ENCODE measurements at places on chromosomes 11 and 22. TPM values are rescaled to one million over a fixed set of nuclear protein-coding genes. Genes with fewer than 3 reads are reported as not detected.

Gene CEND1
- 7.3 TPM for total RNA-seq

Gene LMO1
- 2.0 TPM for total RNA-seq

Gene C11orf42
- total RNA-seq: not detected

Gene SIK2
- total RNA-seq: 13.9 TPM

Gene ABTB2
- total RNA-seq: 2.4 TPM

Gene CYTH4
- 2.9 TPM for total RNA-seq

Gene MRGPRX3
- total RNA-seq: not detected

Gene DAGLA
- 4.9 TPM for total RNA-seq

Data from frontal cortex (tissue), 4 donors.